ENCODE measurements at places on chromosomes 2 and 18. TPM values are rescaled to one million over a fixed set of nuclear protein-coding genes. Genes with fewer than 3 reads are reported as not detected.

The KCNK3 gene
- polyA plus RNA-seq: 14.0 TPM

The FBXO41 gene
- 6.7 TPM for polyA plus RNA-seq

The ELOA2 gene
- not detected for polyA plus RNA-seq

The AFF3 gene
- polyA plus RNA-seq: 5.1 TPM

The FAM124B gene
- polyA plus RNA-seq: not detected

The CHMP1B gene
- 109 TPM for polyA plus RNA-seq

The GAL3ST2 gene
- not detected for polyA plus RNA-seq

The IL18R1 gene
- polyA plus RNA-seq: 0.09 TPM

The MROH2A gene
- not detected for polyA plus RNA-seq

The EPAS1 gene
- polyA plus RNA-seq: not detected

The UGT1A6 gene
- not detected for polyA plus RNA-seq
